Gastroesophageal sphincter (tissue), 4 donors: ENCODE measurements at places on chromosomes 2 and 18. TPM values are rescaled to one million over a fixed set of nuclear protein-coding genes. Genes with fewer than 3 reads are reported as not detected.

DNA sequence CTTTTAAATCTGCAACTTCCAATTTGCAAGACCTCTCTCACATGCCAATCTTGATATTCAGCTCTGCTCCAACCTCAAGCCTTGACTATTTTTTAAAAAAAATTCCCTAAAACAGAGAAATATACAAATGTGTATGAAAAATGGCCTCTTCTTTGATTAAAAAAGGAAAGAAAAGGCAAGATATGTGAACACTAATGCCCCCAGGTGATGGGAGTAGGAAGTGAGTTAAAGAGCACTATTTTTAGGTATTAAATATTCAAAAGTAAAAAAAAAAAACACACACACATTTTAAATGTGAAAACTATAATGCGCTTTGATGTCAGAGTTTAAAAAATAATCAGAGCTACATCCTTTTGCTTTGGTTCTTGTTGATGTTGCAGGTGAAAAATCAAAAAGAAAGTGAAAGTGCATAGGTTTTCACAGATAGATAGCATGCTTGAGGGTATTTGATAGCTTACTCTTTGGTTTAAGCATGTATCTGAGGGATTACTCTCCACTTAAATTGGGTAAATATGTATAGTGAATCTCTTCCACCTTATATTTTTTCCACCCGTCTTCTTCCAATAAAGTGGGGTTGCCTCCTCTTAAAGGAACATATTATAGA, 406.0 kb upstream of the POU3F3 start:
- ATAC-seq, result no peak

DNA sequence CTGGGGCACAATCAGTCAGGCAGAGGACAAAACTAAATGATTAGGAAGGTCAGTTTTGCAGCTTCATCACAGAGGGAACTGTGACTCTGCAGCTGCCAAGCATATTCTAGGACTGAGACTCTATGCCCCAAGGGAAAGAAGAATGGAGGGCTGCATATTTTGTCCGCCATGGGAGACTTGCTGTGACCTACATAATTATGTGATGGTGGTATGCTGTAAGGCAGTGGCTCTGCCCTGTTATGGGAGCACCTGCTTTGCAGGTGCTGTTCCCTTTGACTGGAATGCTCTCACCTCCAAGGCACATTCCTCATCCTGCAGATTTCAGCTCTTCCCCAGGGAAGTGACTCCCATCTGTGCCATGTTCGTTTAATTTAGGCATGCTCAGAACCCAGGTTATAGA, 261.9 kb upstream of the EPHA4 start:
- ATAC-seq, result no peak

GRCh38 chr2:68203587-68203986, 45.9 kb downstream of the PNO1 start:
- ATAC-seq, result no peak

The APCDD1 gene
- total RNA-seq, result 196 TPM

The ERBB4 gene
- 0.46 TPM for total RNA-seq
